ENCODE measurements at places on chromosomes 6 and 20.
A peak's percentile ranks its signal among the peaks of the same experiment; 100 is the strongest.

GRCh38 chr20:52242237-52243230 is 51.0 kb upstream of the ZFP64 start:
- DNase-seq, result no peak

- no peak for DNase-seq
Observed at GRCh38 chr6:30942338-30943060, 1.7 kb downstream of the MUCL3 start.

DNA sequence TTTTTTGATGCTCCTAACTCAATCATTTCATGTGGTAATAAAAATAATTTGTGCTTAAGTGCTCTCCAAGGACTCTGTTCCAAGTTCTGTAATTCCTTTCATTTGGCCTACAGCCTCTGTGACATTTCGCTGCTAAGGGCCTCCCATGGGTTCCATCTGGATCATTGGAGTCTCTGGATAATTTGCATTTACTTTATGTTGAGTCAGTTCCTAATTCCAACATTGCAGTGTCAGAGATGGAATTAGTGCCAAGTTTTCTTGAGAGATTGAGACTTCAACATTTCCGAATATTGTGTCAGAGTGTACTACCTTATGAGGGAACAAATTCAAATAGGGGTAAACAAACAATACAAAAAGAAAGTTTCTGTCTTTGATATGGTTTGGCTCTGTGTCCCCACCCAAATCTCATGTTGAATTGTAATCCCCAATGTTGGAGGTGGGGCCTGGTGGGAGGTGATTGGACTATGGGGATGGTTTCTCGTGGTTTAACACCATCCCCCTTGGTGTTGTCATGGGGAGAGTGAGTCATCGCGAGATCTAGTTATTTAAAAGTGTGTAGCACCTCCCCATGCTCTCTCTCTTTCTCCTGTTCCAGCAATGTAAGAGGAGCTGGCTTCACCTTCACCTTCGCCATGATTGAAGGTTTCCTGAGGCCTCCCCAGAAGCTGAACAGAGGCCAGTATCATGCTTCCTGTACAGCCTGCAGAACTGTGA is 244.1 kb upstream of the TBX18 start:
- DNase-seq, result no peak

DNA sequence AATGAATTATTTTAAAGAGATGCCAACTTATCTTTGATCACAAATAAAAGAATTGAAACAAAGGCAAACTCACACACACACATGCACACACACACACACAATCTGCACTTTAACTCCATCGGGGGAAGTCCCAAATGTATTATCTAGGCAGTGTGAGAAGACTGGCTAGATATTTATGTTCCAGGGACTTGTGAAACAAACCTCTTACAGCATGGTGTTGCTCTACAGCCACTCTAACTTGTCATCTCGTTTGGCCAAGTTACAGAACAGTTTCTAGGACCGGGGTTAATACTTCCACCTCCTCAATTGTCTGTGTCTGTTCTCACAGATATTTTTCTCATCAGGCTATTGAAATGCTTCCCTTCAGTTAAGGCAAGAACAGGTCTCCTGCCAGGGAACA is 855.0 kb downstream of the EPHA7 start:
- DNase-seq, result no peak

DNA sequence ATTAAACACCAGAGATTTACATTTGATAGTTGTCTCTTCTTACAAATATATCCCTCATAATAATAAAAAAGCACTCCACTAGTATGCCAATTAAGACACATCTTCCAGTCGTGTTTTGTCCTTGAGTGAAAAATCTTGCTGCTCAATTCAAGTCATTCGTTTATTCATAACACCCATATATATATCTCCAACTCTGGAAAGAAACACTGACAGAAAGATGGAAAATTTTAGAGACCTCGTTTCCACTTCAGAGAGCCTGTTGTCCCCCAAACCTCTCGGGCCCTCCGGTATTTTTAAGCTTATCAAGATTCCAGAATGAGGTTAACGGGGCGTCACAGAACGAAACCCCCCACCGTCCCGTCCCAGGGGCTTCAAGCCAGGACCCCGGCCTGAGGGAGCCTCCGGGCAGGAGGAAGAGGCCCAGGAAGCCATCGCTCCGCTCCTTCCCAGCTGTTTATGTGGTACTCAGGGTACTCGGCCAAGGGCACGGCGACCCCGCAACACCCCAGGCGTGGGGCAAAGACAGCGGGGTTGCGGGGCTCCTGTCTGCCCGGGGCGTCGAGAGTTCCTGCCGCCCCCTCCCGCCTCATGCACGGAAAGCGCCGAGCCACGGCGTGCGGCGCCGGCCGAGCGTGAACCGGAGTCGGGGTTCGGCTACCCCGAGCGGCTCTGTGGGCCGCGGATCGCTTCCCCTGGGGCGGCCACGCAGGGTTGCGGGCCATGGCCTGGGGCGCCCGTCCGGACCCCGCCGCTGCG is 623 bp upstream of the SNX9 start:
- no peak for DNase-seq

DNA sequence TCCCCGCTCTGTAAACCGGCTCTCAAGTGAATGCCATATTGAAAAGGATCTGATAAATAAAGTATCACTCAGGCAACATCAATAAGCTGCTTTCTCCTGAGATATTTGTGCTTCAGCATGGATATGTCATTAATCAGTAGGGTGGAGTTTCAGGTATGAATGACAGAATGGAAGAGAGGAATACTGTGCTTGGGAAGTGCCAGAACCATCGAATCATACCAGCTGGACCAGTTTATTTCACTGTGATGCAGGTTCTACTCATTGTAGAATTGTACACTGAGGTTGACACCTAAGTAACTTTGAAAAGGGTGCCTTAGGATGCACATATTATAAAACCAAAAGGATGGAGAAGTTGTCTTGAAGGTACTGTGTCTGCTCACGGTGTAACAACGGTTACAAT is 17.9 kb upstream of the TBC1D7 start:
- DNase-seq, result no peak

DNA sequence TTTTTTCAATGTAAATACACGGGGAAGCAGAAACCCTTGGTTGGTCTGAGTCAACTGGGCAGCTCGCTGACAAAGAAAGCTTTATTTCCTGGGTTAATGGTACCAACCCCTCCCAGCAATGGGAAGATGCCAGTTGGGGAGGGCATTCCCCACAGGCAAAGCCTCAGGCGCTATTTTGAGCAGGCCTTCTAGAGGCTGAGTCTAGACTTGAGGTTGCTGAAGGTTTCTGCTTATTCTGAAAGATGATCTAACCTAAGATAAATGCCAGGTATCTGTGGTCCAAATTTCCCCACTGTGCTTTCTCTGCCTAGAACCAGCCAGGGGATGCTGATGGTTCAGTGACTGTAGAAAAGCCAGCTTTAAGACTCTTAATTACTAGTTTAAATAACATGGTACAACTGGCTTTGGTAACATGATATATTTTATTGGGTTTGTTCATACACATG is 172.5 kb upstream of the JARID2 start:
- no peak for DNase-seq

DNA sequence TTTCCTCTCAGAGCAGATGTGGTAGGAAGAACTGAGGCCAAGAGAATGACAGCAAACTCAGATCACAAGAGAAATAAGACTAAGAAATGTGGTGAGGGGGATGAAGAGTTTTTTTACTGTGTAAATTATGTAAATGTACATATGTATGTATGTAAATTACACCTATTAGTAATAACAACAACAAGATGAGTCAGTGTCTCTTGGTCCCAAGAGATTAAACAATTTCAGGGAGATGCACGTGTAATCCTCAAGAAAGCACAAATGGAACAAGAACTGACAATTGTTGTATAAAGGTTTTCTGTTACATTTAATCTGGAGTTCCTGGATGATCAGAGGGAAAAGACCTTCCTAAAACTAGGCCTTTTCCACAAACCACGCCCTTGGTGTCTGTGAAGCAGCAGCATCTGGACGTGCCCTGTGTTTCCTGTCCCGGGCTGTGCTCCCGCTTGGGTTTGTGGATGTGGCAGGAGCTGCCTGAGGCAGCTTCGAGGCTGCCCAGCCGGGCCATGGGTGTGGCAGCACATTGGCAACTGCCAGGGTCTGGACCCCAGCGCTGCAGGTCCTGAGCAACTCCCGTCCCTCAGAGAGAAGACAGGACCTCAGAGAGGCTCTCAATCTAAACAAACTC is 994 bp downstream of the CLDN20 start:
- DNase-seq, result no peak

DNA sequence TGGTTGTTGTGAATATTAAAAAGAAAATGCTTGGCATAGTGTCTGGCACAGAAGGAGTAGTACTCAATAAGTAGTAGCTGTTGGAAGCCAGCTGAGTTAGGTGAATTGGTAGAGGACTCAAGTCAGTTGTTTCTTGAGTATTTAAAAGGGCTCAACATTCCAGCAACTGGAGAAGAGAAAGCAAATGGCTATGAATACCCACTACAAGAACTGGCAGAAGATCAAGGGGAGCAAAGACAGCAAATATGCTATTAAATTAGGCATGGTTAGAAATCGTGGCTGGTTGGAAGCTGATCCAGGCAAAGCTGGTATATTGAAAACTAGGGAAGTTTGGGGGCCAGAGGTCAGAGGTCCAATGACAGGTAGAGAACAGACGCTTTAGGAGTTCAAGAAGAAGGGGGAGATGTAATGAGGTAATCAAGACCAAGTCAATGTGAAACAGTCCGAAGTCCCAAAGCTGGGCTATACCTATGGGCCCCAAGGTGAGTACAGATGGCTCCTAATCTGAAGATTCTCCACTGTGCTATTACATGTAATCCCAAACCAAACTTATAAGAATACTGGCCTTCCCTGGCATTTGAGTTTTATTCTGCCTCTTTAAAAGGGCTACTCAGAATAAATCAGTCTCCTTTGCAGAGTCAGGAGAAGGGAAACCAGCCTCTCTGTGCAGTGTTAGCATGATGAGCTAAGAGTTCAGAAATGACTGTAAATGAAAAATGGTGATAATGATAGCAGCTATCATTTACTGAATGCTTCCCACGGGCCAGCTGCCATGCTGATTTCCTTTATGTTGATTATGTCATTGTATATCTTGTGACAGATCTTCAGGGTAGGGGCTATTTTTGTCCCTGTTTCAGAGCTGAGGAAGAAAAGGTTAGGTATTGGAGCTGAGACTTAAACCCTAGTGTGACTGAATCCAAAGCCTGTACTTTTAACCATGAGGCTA is 122.3 kb downstream of the ANKS1A start:
- DNase-seq, result no peak

DNA sequence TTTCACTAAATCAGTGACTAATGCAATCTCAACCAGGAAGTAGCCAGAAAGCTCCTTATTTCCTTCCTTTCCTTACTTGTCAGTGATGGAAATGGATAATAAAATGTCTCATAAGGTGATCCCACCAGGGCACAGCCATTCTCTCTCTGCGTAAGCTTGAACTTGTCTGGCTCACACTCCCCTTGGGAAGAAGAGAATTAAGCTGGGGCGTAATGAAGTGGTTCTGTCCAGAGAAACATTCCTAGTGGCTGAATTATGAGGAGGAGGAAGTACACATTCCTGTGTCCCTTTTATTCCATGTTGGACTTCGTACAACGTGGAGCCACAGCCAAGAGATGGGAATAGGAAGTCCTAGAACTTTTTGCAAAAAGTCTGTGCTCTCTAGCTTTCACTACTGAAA is 93.7 kb downstream of the MTHFD1L start:
- no peak for DNase-seq

- peak; percentile 19 for DNase-seq
Observed at GRCh38 chr6:130322673-130323268, 43.0 kb upstream of the TMEM200A start.

DNA sequence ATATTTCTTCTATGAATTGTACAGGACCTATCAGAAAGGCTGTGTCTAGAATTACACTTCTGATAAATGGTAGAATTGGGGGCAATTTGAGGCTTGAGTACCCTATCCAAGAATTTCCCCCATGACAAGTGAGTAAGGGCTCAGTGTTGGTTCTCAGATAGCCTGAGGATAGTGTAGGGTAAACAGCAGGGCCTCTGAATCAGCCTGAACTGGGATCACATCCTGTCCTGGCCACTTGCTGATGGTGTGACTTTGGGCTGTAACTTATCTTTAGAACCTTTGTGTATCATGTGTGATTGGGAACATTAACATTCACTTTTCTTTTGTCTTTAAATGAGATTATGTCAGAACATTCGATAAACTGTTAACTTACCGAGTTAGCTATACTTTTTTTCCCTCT is 151.0 kb downstream of the CLIC5 start:
- DNase-seq, result no peak

DNA sequence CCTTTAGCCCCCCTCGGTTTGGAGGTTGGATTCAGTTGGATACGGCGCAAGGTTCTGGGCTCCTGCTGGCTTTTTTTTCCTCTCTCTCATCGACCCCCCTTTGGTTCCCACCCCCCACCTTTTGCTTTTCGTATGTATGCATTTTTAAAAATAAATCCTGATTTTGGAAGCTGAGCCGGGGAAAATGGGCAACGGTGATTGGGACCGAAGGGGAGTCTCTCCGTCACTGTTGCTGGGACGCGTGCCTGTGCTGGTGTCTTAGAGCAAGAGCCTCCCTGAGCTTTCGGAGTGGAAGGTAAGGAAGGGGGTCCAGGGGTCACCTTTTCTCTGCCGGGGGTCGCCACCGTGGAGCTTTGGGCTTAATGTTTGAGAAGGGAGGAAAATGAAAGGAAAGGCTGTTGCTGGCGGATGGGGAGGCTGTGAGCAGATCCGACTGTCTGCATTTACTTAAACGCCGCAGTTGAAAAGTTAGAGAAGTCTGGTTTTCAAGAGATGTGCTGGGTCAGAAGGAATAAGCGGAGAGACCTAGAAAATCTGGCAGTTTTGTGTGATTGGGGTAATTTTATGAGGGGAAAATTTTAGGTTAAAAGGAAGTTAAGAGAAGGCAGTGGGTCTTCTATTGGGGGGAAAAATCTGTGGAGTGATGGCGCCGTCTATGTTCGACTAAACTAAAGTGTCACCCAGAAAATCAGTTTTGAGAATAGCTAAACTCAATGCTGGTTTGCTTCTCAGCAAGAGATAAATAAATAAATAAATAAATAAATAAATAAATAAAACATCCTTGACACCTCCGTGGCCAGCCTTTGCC is 828 bp downstream of the ADGRB3 start:
- DNase-seq, result no peak

- DNase-seq, result no peak
Observed at GRCh38 chr20:24805456-24806238, 143.4 kb upstream of the CST7 start.

- DNase-seq, result no peak
Observed at GRCh38 chr20:38725931-38726803, 1.9 kb downstream of the SLC32A1 start.

DNA sequence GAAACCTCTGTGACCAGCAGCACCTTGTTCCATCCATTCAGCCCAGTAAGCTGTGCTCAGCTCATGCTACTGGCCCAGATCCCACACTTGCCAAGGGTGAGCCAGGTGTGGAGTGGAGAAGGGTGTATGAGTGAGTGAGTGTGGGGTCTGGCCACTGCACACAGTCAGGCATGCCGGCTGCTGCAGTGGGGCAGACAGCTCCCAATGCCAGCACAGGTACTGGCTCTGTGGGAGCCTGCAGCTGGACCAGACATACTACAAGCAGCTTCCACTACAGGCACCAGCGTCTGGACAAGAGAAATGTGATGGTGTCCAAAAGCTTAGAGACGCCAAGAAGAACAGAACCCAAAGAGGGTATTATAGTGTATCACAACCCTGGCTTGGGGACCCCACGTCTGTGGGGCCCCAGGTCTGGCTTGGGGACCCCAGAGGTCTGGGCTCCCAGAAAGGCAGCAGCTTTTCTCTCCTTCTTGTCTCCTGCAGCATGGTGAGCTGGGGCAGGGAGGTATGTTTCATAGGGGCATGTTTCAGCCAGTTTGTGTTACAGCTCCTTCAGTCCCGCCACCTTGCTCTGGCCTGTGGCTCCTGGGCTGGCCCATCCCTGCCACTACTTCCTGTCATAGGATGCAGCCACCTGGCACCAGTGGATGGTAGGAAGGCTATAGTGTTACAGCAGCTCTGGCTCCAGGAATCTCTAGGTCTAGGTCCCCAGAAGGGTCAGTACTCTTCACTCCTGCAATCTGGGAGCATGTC is 152.4 kb upstream of the HSF2 start:
- no peak for DNase-seq

Data from activated naive CD8-positive, alpha-beta T cell treated with anti-CD3 and anti-CD28 coated beads, Interleukin-2, amount 50 U/mL, for 16 hours (primary cell).